ENCODE measurements at places on chromosomes 12 and 14.
A peak's percentile ranks its signal among the peaks of the same experiment; 100 is the strongest.

- no peak for DNase-seq
Measured at GRCh38 chr12:117538926-117539325, 177.5 kb upstream of the NOS1 start.

DNA sequence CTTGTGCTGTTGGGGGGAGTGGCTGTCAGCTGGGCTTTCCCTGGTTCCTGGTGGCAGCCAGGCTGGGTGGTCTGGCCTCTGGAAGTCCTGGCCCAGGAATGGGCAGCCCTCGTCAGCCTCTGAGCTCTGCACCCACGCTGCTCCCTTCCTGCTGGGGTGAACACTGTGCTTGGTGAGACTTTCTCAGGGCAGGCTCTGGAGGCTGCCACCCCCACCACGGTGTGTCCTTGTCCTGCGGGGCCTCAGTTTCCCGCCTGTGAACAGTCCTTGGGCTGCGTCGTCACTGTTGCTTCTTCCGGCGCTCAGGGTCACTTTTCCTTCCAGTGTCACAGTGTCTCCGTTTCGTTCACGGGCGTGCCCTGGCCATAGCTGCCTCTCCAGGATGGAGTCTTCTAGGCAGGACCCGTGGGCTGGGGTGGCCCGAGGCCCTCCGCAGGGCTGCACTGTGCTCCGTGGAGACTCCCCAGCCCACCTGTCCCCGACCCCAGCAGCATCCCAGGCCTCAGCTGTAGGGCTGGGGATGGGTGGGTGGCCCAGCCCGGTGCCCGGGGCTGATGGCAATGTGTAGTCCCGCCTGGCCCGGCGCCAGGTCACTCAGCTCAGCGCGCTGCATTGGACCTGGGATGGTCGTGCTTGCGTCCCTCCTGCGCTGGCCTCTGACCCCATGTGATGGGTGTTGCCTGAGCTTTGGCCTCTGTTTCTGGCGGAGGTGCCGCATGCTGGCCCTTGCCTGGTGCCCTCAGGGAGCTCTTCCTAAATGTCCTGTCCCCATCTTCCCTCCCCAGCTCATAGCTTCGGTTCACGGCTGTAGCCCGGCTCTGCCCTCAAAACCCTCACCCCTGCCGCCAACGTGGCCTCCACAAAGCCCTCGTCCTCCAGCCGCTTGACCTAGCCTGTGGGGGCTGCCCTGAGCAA is 6.8 kb downstream of the KIF26A start:
- no peak for DNase-seq

- DNase-seq = no peak
Measured at GRCh38 chr12:116598311-116599284, 39.4 kb downstream of the MAP1LC3B2 start.

GRCh38 chr14:90451443-90451842 is 54.6 kb downstream of the CALM1 start:
- no peak for DNase-seq

- DNase-seq = no peak
Measured at GRCh38 chr14:51121096-51121495, 26.2 kb upstream of the TRIM9 start.

DNA sequence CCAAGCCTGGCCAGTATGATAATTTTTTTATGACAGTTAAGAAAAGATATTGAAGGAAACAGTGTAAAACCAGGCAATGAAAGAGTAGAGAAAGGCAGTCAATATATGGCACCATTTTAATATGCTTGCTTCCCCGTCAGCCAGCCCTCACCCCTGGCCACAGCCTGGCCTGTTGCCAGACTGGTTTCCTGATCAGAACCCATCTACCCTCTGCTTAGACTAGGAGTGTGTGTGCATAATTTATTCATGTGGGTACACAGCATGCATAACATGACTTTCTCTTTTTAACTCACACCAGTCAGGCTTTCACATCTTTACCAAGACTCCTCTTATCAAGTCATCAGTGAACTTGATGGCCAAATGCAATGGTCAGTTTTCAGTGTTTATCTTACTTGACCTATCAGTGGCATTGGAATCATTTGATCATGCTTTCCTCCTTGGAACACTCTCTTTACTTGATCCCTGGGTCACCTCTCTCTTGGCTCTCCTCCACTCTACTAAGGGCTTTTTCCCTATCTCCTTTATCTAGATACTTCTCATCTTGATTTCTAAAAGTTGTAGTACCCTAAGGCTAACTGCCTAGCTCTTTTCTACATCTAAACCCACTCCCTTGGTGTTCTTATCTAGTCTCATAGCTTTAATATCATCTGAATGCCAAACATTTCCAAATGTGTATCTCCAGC is 10.0 kb upstream of the GPR19 start:
- no peak for DNase-seq

- no peak for DNase-seq
Measured at GRCh38 chr14:54002653-54003052, 46.0 kb upstream of the BMP4 start.

DNA sequence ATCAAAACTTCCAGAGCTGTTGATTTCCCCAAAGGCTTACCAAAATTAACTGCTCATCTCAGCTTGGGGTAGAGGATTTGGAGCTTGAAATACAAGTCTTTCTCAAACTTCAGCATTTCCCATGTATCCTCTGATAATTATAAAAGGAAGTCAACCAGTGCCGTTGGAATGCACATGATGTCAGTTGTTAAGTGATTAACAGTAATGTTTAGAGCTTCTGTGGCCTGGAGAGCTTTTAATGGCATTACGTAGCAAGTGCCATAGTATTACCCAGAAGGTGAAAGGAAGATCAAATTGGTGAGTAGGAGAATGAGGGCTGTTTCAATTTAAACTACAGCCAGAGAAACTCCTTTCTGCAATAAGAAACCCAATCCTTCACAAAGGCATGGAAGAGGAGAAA is 62.5 kb upstream of the PTPRR start:
- DNase-seq = no peak

DNA sequence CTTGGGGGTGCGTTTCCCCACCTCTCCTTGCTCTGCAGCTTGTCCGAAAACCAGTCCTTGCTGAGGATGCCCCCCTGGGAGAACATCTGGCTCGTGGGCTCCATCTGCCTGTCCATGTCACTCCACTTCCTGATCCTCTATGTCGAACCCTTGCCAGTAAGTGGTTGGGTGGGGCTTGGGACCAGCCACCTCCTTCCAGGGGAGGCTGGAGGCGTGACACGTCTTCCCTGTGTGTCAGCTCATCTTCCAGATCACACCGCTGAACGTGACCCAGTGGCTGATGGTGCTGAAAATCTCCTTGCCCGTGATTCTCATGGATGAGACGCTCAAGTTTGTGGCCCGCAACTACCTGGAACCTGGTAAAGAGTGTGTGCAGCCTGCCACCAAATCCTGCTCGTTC is 57.5 kb downstream of the ANAPC7 start:
- no peak for DNase-seq

- DNase-seq = no peak
Measured at GRCh38 chr14:55799508-55800095, 219.6 kb downstream of the KTN1 start.

DNA sequence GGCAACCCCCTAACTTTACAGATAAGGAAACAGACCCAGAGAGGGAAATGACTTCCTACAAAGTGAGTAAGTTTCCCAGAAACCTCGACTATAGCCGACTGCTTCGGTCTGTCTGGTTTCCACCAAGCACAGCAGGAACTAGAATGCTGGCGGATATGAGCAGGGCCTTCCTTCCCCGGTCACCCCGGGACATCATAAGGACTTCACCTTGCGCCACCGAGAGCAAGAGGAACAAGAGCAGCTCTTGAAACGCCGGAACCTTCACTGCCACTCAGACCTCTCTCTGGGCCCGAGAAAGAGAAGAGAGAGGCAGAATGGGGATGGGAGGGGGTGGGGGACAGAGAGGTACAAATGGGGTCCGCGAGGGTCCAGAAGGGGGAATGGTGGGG is 29.4 kb upstream of the GPR68 start:
- no peak for DNase-seq

GRCh38 chr12:44875954-44876543 is at the start of gene NELL2:
TSS of gene NELL2 (minus strand) at chr12:44876315. CDS start at chr12:44875869, 446 bp downstream.
- DNase-seq = peak; percentile 14

- no peak for DNase-seq
Measured at GRCh38 chr14:59619061-59619460, 42.4 kb upstream of the CCDC175 start.

DNA sequence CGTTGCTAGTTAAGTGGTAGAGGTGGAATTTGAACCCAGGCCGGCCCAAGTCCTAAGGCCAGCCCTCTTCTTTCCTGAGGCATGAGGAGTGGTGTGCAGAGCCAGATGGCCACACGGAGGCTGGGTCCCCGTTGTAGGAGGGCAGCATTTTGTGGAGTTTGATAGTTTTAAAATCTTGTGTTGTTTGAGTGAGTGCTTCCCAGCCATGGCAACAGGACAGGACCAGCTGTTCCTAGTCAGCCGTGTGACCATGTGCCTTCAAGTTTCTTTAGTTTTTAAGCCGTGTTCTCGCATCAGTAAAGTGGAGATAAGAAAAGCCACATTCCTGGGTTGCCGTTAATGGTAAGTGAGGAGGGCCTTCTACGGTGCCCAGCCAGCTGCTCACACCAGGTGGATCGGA is 44.4 kb downstream of the UBE3B start:
- no peak for DNase-seq

DNA sequence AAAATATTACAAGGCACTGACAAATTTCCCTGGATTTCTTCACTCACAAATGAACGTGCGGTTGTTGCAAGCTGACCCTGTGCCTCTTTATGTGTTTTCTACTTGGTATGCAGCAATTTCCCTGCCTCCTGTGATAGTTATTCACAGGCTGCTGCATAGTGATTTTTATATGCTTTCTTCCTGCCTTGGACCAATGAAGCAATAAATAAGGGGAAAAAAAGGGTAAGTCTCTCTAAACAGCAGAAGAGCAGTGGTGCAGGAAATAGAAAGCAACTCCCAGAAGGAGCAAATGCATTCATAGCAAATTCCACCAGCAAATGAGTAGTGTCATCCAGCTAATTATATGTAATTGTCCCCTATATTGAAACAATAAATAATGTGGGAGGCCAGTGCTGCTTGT is 737.9 kb downstream of the GALC start:
- no peak for DNase-seq

DNA sequence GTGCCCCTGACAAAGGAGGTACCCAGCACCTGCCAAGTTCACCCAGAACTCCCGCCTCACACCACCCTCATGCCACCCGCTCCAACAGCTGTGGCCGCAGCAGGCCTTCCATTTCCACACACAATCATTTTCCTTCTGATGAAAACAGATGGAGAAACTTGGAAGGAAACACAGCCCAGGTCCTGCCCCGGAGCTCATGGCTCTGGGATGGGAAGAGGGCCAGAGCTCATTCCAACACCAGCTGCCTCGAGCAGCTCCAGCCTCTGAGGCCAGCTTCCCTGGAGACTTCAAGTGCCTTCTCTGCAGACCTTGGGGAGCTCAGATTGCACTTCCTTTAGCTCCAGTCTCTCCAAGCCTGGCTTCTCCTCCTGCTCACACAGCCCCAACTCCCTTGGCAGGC is 55.1 kb upstream of the CMKLR1 start:
- DNase-seq = no peak

- DNase-seq = no peak
Measured at GRCh38 chr12:74897425-74898211, 312.0 kb downstream of the KCNC2 start.

DNA sequence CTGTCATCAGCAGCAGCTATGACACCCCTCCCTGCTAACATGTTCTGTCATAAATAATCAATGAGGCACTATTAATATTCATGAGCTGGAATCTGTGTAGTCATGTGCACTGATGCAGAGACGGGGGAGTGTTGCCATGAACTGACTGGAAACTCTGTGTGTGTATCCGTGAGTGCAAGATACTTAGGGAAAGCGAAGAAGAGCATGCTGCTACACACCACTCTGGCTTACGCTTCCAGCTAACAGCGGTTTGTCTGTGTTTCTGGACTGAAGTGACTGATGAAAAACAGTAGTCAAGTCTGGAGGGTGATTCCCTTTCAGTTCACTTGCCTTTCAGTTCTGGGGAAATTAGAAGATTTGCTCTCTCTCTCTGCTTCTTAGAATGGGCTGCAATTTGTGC is 249.4 kb downstream of the PDZRN4 start:
- no peak for DNase-seq

DNA sequence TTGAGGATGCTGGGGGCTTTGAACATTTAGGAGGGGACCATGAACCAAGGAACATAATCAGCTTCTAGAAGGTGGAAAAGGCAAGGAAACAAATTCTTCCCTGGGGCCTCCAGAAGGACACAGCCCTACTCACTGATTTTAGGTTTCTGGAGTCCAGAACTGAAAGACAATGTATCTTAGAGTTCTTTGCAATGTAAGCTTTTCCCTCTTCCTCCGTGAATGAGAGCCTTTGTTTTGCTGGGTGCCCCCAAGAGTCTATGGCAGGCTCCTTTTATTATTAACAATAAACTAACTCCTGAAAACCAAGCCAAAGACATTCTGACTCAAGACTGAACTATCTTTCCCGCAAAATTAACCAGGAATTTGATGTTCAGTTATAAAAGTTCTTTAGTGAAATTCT is 204.1 kb downstream of the STXBP6 start:
- no peak for DNase-seq

- no peak for DNase-seq
Measured at GRCh38 chr14:90534838-90535555, 138.2 kb downstream of the CALM1 start.

DNA sequence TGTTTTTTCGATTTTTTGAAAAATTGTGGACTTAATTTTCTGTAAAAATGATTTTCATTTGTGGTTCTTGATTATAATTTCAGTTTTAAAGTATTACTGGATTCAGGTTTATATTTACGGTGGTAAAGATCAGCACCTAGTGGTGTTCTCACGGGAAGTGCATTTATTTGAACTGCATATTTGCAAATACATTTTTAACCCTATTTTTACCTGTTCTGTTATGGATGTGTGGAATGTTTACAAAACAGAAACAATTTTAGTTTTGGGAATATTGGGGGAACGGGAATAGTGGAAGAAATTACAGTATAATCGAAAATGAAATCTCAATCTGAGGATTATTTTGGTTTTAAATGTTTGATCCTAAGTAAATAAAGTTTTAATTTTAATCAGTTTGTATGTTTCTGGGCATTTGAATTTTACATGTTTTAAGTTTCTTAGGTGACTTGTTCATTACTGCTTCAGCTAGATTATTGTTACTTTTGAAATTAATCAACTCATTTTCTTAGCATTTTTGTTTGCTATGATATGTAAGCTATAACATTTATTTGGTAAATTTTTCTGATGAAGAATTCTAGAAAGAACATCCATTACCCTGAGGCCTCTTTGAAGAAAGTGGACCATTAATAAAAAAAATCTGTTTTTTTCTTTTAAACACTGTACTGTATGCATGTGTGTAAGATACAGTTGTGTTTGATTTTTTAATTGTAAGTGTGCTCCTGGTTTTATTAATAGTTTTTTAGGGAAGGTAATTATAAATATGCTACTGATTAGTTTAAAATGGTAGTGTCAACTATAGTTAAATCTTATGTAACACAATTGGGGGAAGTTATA is 942 bp downstream of the ATF7IP start:
- peak; percentile 40 for DNase-seq

- DNase-seq = no peak
Measured at GRCh38 chr14:60975551-60975950, 5.3 kb downstream of the TRMT5 start.
